DMS79 (cell line): ENCODE measurements at places on chromosomes 13 and 19.
A peak's percentile ranks its signal among the peaks of the same experiment; 100 is the strongest.

- DNase-seq: no peak
Observed at GRCh38 chr19:48681127-48681470, 8.3 kb upstream of the NTN5 start.

- no peak for DNase-seq
Observed at GRCh38 chr19:34314437-34315313, 50.3 kb upstream of the GPI start.

DNA sequence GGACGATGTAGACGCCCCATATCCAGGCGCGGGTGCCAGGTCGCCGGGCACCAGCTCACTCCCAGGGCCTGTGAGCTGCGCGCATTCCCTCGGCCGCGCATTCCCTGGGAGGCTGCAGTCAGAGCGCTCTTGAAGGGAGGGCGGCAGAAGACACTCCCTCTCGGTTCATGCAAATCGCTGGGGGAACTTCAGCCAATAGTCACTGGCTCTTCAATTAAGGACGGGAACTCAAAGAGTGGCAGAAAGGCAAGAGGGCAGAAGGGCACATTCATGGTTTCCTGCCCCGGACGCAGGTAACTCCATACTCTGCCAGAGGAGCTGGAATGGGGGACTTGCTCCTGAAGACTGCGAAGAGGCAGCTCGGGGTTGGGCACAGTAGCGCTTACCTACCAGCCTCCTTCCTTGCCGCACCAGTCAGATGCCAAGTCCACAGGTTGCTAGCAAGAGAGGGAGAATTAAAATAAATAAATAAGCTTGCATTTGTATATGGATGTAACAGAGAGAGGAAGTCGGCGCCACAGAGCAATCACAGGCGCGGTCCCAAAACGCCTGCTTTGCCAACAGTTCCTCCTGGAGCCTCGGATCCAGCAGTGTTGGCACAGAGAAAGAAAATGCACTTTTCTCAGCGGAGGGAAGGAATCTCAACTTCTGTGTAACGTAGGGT, 459 bp downstream of the PCDH20 start:
- peak; percentile 88 for DNase-seq

- no peak for DNase-seq
Observed at GRCh38 chr19:40335101-40335500, 13.1 kb downstream of the C19orf47 start.

DNA sequence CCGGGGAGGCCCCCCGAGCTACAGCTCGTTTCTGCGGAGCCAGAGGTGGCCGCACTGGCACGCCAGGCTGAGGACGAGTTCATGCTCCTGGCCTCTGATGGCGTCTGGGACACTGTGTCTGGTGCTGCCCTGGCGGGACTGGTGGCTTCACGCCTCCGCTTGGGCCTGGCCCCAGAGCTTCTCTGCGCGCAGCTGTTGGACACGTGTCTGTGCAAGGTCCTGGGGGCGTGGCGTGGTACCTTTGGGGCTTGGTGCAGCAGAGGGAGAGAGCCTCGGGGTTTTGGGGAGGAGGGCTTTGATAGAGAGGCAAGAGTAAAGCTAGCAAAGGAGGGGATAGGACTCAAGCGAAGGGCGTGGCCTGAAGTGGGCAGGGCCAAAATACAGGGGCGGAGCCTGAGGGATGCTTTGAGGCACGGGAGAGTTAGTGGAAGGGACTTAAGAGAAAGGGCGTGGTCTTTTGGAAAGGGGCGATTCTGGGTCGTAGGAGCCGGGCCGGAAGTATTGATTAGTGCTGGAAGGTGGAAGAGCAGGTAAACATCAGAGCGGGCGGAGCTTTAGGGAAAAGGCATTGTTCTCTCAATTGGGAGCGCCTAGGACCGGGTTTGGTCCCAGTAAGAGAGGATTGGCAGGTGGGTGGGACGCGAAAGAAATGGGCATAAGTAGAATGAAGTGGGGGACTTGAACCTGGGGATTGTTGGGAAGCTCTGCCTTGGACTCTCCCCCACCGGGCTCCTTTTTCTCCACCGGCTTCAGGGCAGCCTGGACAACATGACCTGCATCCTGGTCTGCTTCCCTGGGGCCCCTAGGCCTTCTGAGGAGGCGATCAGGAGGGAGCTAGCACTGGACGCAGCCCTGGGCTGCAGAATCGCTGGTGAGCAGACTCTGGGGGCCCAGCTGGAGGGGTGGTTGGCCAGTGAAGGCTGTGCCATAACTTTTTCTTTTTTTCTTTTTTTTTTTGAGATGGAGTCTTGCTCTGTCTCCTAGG, 1.2 kb downstream of the PPM1N start:
- no peak for DNase-seq

DNA sequence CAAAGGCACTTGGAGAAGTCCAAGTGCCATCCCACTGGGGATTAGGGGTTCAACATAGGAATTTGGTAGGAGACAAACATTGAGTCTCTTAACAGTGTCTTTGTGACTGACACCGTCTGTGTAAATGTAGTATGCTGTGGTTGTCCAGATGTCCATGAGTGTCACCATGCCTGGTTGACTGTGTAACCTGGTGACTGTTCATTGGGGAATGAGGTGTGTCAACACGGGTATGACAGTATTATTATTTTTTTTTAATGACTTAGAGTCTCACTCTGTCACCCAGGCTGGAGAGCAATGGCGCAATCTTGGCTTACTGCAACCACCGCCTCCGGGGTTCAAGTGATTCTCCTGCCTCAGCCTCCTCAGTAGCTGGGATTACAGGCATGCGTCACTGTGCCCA, 16.2 kb downstream of the PKN1 start:
- no peak for DNase-seq

- no peak for DNase-seq
Observed at GRCh38 chr13:33723365-33723764, 94.6 kb upstream of the RFC3 start.

DNA sequence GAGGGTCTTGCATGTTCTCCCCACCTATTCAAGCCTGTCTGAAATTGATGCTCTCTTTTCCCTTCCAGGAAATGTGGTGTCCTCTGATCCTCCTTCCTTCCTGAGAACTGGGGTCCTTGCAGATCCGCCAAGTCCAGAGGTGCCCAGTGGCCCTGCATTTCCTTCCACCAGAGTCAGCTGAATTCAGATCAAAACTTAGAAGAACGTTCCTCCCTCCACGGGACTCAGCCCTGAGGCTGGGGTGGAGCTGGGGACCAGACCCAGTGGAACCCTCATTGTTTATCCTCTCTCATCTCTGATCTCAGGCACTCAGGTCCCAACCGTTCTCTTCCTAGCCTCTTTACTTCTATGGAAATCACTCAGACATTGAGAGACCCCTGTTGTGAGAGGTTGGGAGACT, 477.3 kb downstream of the TSHZ3 start:
- DNase-seq: no peak

DNA sequence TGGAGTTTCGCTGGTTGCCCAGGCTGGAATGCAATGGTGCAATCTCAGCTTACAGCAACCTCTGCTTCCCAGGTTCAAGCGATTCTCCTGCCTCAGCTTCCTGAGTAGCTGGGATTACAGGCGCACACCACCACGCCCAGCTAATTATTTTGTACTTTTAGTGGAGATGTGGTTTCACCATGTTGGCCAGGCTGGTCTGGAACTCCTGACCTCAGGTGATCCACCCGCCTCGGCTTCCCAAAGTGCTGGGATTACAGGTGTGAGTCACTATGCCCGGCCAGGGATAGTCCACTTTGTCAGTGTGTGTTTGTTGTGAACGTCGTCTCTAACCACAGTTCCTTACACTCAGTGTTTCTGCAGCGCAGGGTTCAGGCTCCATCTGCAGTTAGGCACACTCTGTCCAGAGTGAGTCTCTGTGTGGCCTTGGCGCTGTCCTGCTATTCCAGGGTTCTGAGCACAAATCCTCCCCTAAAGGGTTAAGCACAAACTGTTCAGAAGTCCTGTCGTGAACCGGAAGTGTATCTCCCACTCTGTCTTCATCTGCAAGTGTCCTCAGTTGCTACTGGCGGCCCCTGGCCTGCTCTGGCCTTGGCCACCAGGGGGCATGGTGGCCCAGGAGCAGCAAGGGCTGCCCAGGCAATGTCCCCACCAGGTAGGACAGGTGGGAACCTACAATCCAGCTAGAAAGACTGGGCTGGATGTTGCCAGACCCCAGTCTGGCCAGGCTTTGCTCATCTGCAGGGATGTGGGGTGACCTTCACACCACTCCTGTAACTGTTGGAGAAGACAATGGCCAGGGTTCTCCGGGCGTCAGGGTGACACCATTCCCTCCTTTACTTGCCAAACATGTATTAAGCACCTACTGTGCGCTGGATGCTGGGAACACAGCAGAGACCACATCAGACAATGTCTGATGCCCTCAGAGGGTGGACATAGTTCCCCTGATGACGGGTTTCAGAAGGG, 38.8 kb upstream of the GATAD2A start:
- peak; percentile 52 for DNase-seq

GRCh38 chr13:20344836-20345490, 112.8 kb upstream of the GJB6 start:
- DNase-seq: no peak

DNA sequence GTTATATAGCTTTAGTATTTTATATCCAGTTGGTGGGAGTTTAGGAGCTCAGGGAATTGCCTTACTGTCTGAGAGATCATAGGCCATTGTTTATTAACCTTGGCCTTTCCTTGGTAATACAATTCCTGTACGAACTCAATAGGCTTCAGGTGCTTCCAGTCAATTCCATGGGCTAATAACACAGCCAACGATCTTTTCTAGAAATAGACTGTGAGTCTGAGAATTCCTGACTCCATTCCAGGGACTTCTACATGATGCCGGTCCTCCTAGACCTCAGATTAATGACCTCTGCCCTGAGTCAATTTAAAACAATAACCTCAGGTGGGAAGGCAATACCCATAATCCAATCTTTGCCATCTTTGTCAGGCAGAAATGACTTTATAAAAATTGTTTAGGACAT, 39.6 kb upstream of the KLF12 start:
- no peak for DNase-seq

GRCh38 chr19:3827306-3827705, 41.1 kb upstream of the MATK start:
- DNase-seq: no peak

GRCh38 chr19:48772503-48772953, 17.2 kb downstream of the FGF21 start:
- no peak for DNase-seq

DNA sequence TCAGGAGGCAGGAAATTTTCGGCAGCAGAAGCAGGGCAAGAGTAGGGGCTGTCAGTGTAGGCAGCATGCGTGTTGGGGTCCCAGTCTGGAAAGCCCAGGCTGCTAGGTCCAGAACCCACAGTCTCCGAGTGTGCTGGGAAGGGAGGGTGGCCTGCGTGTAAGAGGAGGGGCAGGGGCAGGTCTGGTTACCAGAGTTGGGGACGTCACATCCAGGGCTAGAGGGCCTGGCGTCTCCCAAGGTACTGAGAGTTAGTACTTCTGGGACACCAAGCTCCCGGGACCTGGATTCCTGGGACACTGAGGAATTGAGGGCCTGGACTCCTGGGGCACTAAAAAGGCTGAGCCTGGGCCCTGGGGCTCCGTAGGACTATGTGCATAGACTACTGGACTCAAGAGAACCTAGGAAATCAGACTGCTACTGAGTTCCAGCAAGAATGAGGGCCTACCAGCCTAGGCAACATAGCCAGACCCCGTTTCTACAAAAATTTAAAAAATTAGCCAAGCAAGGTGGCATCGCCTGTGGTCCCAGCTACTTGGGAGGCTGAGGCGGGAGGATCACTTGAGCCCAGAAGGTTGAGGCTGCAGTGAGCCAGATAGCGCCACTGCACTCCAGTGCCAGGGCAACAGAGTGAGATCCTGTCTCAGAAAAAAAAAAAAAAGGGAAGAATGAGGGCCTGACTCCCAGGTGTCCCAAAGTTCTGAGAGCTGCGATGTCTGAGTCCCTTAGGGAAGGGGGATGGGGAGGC, 2.5 kb downstream of the NFKBID start:
- no peak for DNase-seq

DNA sequence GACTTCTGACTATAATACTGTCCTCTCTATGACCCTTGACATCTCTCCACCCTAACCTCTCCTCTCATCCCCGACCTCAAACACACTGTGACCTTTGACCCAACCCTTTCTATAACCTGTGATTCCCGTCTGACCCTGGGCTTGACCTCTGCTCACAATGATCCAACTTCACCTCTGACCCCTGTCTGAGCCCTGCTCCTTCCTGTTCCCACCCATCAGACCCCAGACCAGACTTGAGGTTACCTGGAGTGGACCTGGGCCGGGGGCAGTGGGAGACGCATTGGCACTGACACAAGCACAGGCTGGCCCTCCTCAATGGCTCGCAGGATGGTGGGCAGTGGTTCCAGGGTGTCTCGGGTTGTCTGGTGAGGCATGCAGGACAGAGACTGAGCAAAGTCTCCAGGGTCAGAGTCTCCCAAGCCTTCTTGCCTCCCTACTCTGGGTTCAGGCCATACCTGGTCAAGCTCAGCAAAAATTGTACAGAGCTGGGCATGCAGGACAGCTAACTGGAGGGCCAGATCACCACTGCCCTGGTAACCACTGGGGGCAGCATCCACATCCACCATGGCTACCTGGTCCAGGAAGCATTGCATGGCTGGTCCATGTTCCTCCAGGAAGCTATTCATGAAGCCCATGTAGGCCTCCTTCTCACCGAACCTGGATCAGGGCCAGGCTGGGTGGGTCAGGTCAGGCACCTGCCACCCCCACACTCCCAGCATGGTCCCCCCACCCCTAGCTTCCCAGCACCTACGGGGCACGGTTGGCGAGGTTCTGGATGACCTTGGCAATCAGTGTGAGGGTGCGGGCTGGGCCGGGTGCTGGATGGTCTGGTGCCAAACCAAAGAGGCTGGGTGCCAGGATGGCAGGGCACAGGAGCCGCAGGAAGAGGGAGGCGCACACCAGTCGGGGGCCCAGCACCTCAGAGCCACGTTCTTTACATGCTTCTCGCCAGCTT, 4.4 kb upstream of the WIZ start:
- DNase-seq: no peak

DNA sequence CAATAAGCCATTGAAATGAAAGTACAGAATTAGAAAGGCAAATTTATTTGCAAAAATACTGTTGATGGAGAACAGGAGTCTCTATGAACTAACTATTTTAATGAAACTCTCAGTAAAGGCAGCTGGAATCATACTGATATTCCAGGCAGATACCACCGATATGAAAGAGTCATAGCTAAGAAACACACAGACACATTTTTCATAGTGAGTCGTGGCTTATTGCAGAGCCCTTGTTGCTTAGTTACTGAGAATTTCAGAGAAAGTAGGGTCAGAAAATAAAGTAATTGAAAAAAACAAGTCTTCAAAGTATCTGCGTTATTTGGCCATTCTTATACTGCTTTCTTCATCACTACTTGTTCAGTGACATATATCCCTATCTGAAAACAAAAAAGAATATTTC, 1890.9 kb downstream of the PCDH9 start:
- no peak for DNase-seq

DNA sequence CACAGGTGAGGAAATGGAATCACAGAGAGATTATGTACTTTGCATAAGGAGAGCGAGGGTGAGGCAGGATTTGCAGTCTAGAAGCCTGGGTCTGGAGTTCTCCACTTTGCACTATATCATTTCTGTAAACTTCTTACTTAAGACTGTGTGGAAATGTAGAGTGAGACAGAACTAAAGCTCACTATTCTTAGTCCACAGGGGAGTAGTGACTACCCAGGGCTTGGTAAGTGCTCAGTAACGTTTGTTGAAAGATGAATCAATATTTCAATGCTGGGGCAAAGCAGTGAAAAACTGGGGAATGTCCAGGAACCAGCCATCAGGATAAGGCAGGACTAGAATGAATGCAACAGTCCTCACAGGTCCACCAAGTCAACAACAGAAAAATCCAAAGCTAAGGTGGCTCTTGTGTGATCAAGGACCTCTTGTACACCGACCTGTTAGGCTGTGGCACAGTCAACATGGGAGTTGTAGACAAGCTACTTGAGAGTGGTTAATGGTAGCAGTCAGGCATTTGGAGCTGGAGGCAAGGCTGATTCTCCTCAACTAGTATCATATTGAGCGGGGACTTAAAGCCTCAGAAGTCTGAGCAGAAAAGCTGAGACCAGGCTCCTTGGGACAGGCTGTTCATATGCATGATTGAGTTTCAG, 929 bp upstream of the TNFSF13B start:
- DNase-seq: no peak
